ENCODE measurements at places on chromosomes 1 and 21. TPM values are rescaled to one million over a fixed set of nuclear protein-coding genes. Genes with fewer than 3 reads are reported as not detected.
A peak's percentile ranks its signal among the peaks of the same experiment; 100 is the strongest.

Gene RGS7
- total RNA-seq: 0.59 TPM

Gene ANGPTL3
- total RNA-seq: under 0.01 TPM

Gene BEST4
- not detected for total RNA-seq

Gene CFAP74
- total RNA-seq: not detected

Gene IGSF8
- total RNA-seq: 19.9 TPM

Gene CYP4A22
- total RNA-seq: not detected

Gene GPN2
- 8.3 TPM for total RNA-seq

Gene TMCO4
- 27.5 TPM for total RNA-seq

GRCh38 chr21:41403966-41404365, 22.1 kb upstream of the MX1 start:
- no peak for DNase-seq

- DNase-seq: no peak
Observed at GRCh38 chr1:198778049-198778448, 139.2 kb downstream of the PTPRC start.

DNA sequence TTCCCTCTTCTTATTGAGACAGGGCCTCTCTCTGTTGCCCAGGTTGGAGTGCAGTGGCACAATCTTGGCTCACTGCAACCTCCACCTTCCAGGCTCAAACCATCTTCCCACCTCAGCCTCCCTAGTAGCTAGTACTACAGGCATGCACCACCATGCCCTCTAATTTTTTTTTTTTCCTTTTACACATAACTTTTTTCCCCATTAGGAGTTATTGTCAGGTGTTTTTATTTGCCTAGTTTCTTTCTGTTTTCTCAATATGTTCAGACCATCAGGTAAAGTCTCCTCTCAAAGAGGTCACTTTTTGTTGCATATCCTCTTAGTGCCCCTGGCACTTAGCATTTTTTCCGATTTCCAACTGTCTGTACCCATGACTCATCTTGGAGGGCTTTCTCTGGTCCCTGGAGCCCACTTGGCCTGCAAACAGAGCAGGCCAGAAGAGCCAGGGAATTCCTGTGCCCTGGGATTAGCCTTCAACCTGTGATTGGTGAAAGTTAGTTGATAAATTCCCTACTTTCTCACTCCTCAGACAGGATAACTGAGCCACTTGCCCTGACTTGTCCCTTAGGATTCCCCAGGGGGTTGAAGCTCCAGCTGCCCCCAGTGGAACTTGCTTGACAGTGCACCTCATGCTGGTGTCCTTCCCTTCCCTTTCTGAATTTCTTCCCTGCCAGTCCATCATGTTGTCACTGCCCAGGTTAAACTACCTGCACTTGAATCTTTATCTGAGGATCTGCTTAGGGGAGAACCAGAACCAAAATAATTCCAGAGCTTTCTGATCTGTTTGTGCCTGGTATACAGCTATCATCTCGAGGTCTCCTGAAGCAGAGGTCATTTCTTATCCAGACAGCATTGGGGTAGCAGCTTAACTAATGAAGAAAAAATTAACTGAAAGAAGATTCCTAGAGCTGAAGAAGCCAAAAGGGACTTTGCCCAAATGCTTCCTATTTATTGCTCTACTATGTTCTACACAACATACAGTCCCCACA, 2.4 kb downstream of the NTPCR start:
- peak; percentile 64 for DNase-seq

GRCh38 chr1:155607708-155608107, 2.3 kb upstream of the MSTO1 start:
- no peak for DNase-seq

- DNase-seq: no peak
Observed at GRCh38 chr21:34625030-34625593, 10.2 kb upstream of the RCAN1 start.

- peak; percentile 47 for DNase-seq
Observed at GRCh38 chr1:92877792-92878191, 46.0 kb downstream of the RPL5 start.

- DNase-seq: no peak
Observed at GRCh38 chr1:162197041-162197531, 127.6 kb downstream of the NOS1AP start.

DNA sequence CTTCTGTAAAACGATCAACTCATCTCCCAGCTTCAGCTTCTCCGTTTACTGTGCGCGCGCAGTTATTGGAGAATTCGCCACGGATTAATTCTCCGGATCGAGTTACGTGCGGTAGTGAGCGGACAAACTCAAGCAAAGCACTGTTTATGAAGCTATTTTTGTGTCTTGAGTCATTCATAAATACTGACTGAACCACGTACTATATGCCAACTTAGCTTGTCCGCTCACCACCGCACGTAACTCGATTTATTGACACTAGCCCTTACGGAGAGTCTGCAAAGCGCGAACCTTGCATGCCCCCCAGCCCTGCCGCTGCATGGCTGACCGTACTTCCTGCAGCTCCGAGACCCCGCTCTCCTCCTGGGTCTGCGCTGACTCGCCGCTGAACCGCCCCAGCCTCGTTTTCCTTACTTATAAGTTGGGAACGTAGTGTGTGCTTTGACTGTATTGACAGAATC, 773 bp downstream of the CHD1L start:
- no peak for DNase-seq

DNA sequence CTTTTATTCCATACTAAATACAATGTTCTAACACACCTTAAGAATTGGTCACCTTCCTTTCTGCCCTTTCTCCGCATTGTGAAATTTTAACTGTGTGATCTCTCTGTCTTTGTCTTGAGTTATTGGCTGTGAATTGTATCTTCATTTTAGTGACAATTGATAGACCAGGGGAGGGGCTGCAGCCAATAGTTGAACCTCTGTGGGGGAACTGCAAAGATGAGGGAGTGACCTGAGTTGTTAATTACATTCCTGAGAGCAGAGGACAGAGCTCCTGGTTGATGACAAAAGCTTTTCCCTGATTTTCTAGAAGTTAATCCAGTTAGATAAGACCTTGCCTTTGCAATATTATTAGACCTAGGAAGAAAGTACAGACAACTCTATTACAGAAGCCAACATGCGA, 1535.7 kb downstream of the BRINP3 start:
- no peak for DNase-seq

- DNase-seq: peak; percentile 58
Observed at GRCh38 chr1:112703706-112704105, 3.2 kb downstream of the RHOC start.

DNA sequence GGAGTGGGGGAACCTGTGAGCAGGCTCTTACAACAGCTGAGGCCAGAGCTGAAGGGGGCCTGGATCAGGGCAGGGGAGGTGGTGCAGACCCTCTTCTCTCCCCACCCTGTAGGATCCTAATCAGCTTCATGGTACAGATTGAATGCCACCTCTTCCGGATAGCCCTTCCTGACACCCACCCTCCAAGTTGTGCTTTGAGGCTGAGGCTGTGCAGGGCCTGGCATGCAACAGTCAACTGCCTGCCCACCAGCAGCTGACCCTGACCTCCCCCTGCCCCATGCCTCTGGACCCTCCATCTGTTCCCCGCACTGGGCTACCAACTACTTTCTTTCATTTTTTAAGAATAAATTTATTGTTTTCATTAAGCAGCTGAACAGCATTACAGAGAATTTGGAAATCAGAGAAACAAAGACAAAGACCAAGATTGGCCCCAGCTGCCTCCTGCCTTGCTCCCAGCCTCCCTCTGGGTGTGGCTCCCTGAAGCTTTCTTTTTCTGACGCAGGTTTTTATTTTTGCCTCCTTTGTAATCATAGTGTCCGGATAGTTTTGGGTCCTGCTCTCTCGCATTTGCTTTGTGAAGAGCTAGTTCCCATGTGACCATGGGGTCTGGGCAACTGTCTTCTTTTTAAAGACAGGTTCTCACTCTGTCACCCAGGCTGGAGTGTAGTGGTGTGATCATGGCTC, 12.8 kb downstream of the ZNF362 start:
- DNase-seq: peak; percentile 59

DNA sequence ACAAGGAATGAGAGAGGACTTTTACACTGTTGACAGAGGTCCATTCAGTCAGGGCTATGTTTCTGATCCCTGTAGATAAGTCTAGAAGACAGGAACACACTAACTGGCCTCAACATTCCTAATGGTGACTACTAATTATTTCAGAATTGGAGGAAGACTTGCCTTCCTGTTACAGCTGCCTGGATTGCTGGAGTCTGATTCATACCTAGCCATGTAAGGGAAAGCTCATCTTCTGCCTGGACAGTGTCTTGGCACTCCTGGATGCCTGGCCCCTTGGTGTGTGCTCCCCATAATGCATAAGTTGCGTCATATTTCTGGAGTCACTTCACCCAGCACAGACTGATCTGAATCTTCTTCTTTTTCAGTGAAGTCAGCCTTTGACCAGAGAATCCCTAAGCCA, 326.0 kb upstream of the RUNX1 start:
- DNase-seq: no peak

DNA sequence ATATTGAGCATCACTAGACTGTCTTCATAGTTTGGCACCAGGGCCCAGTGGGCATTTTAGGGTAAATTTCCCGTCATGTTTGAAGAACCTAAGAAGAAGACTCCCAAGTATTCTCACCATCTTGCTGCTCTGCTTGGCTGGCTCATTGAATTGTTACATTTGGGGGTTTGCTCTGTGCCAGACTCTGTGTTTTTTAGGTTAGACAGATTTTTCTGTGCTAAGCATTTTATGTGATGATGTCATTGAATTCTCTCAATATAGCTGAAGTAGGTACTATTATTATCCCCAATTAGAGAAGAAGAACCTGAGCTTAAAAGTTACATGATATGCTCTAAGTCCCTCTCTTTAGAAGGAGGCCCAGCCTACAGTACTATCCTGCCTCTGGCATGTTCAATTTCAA, 28.0 kb upstream of the DNASE2B start:
- no peak for DNase-seq

DNA sequence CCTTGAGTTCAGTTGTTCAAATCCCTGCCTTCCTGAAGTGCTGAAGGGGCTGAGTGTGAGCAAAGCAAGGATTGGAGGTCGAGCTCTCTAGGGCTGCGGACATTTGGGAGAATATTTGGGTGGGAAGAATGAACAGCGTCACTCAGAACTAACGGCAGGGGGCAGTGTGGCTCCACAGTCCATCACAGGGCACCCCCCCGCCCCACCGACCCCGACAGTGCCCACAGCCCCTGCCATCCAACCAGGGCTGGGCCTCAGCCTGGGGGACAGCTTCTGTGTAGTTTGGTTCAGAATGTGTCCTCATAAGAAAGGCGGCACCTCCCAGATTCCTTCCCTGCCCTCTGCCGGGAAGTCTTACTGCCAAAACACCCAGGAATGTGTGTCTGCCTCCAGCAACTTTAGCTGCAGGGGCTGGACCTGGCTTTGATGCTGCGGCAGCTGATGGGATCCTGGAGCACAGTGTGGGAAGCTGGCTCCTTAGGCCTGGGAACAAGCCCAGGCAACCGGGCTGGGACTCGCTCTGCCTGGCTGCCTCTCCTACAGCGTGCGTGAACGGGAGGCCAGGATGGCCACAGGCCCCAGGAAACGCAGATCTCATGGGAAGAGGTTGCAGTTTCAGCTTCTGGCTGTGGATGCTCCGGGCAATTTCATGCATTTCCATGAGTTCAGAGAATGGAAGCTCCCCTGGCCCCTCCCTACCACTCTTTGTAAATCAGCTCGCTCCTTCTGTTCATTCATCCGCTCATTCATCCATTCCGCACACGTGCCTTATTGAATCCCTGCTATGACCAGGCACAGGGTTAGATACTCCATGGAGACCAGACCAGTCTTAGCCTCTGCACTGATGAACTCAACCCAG, 104.9 kb upstream of the TMPRSS2 start:
- peak; percentile 98 for DNase-seq

DNA sequence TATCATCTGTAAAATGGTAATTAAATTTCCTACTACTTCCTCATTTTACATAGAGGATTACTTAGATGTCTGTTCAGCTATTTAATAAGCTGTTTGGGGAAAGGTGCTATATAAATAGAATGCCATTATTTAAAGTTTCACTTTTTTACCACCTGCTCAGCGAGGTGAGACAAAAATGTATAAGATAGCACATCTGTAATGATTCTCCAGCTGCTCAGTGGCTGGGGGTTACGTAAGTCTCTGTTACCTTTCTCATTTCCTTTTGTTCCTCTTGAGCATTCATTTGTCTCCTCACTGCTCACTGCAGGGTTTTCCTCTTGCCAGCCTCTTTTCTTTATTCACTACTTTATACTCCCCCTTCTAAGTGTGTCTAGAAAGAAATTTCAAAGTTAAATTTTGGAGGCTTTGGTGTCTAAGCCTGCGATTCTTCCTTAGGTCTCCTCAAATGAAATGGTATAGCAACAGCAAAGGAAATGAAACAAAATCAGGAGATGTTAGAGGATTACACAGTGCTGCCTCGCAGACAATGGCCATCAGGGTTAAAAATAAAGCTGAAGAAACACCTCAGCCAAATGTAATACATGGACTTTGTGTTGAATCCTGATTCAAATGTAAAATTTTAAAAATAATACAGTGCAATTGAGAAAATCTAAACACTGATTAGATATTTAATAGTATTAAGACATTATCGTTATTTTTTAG, 6.8 kb downstream of the RGS8 start:
- DNase-seq: no peak

GRCh38 chr21:14401217-14401616, 18.3 kb upstream of the HSPA13 start:
- DNase-seq: no peak

DNA sequence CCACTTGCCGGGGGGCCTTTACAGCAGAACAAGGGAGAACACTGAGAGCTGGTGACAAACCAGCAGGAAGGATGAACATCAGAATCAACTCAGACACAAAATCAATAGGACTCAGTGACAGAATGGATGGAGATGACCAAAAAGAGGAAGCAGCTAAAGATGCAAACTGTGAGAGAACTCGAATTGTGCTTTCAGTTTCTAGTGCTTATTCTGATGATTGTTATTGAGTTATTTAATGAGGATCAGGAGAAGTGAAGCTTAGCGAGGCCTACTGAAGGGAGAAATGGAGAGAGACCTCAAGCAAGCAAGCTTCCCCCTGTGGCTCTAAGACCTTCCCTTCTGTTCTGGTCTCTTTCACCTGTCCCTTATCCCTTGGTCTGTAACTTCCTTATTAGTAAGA, 30.3 kb upstream of the TMEM125 start:
- no peak for DNase-seq

- DNase-seq: no peak
Observed at GRCh38 chr1:2093636-2094035, 43.4 kb downstream of the PRKCZ start.

- DNase-seq: no peak
Observed at GRCh38 chr1:15649937-15650336, 32.7 kb downstream of the DDI2 start.

DNA sequence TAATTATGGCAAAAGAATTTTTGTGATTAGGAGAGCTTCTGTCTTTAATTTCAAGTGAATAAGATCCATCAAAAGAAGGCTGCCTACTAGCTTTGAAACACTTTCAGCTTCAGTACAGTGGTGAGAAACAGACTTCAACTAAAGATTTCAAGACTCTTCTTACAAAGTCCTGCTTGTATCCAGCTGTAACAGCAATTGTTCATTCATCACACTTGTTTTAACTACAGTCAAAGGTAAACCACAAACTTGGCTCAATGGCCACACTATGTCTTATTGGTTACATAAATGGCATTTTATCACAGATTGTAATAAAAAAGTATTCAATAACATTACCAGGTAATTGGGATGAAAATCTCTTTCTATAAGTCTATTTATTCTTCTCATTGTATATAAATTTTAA, 59.2 kb downstream of the WARS2 start:
- no peak for DNase-seq
